ENCODE measurements at places on chromosomes 5 and 9. TPM values are rescaled to one million over a fixed set of nuclear protein-coding genes. Genes with fewer than 3 reads are reported as not detected.

GRCh38 chr9:26166537-26166936, 488.3 kb upstream of the TUSC1 start:
- DNase-seq, result no peak

The PLPP1 gene
- total RNA-seq, result 56.3 TPM

- DNase-seq, result peak; percentile 56
Observed at GRCh38 chr9:130701059-130702022, 7.8 kb downstream of the EXOSC2 start.

GRCh38 chr9:17081351-17081750, 53.5 kb upstream of the CNTLN start:
- no peak for DNase-seq

DNA sequence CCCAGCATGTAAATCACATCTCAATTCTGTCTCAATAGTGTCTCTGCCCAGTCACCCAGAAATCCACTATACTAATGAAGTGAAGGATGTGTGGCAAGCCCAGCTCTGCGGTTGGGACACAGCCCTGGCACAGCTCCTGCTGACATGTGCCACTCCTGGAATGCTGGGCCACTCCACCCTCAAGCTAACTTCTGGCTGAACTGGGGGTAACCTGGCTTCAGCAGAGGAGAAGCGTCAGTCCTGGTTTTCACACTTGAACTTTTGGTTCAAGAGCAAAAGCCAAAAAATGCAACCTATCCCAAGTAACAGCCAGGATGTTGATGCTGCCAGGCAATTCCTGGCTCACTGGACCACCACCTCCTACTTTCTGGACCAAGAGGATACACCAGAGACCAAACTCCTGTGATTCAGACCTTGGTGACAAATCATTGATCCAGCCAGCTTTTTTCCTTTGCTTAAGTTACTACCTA, 86.4 kb downstream of the ARRDC3 start:
- peak; percentile 87 for DNase-seq

The PCDHB9 gene
- total RNA-seq, result 3.6 TPM
